ENCODE measurements at places on chromosomes 12 and 14. TPM values are rescaled to one million over a fixed set of nuclear protein-coding genes. Genes with fewer than 3 reads are reported as not detected.

GRCh38 chr14:68628605-68629310, 164.1 kb downstream of the ZFP36L1 start:
- no peak for DNase-seq

The DCN gene
- 356 TPM for total RNA-seq

- DNase-seq: no peak
Observed at GRCh38 chr14:76537906-76538647, 162.1 kb downstream of the ESRRB start.

- DNase-seq: peak; percentile 37
Observed at GRCh38 chr12:71840231-71840847, 780 bp downstream of the TBC1D15 start.

- DNase-seq: peak; percentile 79
Observed at GRCh38 chr12:15278816-15279658, 43.3 kb upstream of the PTPRO start.

DNA sequence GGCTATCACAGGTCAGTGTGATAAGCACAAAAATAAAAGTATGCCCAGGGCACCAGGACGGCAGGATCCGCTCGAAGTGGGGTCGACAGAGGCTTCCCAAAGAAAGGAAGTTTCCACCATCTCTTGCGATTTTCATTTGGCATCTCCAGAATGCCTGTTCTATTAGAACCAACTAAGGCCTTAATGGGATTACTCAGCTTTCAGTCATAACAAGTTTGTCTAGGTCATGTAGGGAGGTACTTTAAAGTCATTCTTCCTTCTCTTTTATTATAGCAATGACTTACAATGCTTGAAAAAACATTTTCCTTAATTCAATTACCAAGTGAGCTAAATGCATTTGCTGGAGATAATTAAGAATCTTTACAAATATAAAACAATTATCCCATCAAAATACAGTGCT, 83.6 kb upstream of the DIO3 start:
- DNase-seq: no peak

The CDC42BPB gene
- 63.4 TPM for total RNA-seq

DNA sequence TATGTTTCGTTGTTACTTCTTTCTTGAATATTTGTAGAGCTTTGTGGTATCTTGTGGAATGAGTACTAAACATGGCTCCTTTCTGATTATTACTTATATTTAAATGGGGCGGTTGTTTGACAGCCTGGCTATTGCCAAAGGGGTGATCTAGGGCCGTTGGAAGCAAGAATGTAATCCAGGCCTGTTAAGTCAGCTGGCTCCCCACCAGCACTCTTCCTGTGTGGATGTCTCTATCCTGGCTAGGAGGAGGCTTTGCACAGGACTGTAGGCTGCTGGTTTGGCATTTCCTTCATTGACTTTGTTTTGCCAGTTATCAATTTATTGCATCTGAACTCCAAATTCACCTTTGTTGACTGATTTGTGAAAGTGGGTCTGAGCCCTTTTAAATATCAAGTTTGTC, 5.6 kb downstream of the FAM234B start:
- DNase-seq: no peak

The MDP1 gene
- total RNA-seq: 16.6 TPM

DNA sequence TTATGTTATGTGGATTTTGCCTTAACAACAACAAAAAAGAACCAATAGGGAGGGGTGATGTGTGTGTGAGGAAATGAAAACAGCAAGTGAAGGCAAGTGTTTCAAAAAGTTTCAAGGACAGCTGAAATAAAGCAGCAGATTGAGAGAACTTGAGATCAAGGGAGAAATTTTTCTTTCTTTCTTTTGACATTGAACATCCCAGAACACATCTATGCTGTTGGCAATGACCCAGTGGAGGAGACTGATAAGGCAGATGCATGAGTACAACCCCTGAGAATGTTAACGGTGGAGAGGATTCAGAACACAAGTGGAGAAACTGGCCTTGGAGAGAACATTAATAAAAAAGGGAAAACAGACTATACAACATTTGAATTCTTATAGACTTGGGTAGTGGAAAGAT, 2.9 kb downstream of the LLPH start:
- DNase-seq: no peak

Measured in myocyte (in vitro differentiated cells).